ENCODE measurements at places on chromosomes 6 and 20.

DNA sequence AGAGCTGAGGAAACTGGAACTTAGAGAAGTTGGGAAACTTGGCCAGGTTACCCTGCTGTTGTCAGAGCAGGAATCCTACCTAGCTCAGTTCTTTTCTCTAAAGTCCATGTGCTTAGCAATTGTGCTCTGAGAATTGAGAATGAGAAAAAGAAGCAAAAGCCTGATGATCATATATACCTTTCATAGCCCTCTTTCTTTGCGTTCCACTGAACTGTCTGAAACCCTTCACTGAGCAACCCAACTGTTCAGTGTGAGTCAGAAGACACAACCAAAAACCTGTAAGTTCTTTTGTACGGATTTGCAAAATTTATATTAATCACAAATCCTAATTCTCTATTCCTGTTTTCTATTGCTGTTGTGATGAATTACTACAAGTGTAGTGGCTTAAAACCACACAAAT lies 80.6 kb downstream of the PHF3 start:
- DNase-seq = no peak

- no peak for DNase-seq
Observed at GRCh38 chr20:7171911-7172310, 404.4 kb downstream of the BMP2 start.

DNA sequence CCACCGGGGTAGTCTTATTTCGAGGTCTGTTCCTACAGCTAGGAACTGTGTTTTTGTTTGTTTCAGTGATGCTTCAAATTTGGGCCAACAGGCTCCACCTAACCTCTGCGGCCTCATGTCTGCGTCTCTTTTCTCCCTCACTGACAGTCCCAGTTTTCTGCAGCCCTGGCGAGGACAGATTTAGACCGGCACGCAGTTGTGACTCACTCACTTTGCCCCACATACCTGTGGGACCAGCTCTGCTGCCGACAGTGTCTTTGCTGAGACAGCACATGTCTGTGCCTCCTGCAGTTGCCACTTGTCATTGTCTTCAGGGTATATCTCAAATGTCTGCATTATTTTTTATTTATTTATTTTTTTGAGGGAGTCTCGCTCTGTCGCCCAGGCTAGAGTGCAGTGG lies 29.2 kb downstream of the OSBPL2 start:
- no peak for DNase-seq

DNA sequence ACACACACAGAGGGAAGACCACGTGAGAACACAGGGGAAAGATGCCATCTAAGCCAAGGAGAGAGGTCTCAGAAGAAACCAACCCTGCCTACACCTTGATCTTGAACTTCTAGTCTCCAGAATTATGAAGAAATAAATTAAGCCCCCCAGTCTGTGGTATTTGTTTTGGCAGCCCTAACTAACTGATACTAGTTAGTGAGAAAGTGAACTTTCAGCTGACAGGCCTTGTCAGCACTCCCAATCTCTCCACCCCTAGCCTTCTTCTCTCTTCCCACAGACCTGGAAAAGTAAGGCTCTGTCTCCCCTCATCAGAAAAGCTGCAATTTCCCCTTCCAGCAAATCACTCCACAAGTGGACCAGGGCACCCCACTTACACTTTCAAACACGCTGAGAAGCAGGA lies 108.6 kb upstream of the CDYL start:
- DNase-seq = no peak

- DNase-seq = no peak
Observed at GRCh38 chr6:13863699-13864155, 49.4 kb upstream of the MCUR1 start.

DNA sequence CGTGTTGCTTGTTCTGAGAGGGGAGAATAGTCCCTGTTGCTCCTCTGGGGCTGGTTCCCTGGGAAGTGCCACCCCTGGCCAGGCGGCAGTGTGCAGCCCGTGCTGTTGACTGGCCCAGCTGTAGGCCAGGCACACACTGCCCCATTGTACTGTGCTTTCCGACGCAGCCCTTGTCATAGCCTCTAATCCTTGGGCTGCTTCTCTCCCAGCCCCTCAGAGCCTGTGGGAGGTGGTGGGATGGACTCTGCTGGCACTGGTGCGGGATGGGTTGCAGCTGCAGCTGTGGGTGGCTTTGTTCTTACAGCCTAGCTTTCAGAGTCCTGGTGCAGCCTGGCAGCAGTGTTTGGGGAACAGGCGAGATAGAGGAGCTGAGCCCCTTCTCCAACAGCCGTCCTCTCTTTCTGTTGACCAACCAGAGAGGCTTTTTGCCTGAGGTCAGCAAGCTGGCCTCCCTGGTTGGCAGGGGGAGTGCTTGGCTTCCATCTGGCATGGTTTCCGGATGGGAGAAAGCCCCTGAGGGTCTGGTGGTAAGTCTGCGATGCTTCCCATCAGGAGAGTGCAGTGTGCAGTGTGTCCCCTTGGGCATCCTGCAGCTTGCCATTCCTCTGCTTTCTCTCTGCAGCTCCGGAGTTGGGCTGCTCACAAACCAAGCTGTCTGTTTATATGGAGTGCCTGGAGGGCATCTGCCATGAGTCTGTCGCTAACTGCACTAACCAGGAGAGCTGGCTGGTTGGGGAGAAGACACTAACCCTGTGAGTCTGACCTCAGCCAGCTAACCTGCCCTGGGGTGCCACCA lies 12.1 kb downstream of the TJAP1 start:
- no peak for DNase-seq
